Activated CD4-positive, alpha-beta T cell treated with anti-CD3 and anti-CD28 coated beads for 4 hours (primary cell): ENCODE measurements at places on chromosomes 1 and 21.

DNA sequence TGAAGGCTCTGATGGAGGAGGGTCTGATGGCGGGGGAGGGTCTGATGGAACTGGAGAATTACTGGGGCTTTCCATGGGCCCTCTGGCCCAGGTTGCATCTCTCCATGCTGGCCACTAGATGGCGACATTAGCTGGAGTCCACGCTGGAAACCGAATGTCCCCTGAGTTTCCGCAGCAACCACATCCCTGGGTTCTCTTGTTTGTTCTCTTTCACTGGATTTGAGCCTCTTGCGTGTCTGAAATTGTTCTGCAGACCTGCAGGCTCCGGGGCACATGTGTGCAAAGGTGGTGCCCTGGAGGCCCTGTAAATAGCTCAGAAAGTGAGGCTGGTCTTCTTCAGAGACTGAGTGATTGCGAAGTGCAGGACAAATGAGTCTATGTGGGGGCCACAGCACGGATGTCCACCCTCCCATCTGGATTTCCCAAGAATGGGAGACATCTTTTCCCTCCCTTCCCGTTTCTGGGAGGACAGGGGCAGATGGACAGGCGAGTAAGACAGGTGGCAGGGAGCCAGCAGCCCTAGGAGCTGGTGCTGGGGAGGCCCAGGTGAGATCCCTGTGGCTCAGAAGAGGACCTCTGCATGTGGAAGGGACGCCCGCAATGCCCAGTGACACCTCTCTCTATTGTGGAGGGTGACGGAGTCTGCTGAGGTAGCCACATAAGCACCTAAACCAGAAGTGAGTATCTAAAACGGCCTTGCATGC lies 73.2 kb upstream of the ABCG1 start:
- DNase-seq: peak; percentile 66

DNA sequence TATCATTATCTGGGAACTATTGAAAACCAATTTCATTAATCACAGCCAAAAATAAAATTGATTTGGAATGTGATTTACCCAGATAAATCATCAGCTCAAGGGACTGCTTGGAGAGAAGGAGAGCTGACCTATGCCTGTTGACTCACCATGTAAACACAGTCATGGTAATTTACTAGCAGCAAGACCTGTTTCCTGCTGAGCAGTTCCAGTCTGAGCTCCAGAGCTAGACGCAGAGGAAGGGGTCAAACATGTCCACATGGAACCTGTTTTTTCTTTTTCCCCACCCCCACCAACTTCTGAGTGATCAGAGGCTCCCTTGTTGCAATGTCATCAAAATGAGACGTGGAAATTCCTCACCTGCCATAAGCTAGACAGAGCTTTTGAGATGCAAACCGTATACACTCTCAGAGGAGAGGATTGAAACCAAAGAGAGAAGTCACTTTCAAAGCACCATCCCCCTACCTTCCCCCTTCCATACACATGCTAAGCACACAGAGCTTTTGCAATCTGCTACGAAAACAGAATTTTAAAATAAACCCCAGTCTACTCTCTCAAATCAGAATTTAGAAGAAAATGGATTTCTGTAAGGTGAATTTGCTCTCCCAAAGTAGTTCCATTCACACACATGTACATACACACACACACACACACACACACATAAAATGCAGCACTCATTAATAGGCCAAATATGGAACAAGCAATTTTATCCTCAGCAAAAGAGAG lies 55.9 kb upstream of the PTGFRN start:
- no peak for DNase-seq

DNA sequence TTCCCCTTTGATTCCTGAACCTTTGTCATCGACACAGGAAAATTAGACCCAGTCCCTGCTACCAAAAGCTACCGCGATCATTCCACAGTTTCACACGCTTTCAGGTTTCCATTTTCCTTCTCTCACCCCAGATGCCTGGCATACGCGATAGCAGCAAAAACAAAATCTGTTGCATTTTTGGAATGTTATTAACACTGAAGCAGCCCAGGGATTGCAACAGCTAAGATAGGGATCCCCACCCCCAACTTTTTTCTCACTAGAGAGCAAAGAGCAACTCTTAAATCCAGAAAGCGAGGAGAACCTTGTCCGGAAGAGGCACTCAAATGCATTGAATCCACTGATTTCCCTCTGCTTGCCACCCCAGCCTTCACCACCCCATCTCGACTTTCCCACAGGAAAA lies 8.9 kb downstream of the OVAAL start:
- DNase-seq: no peak

GRCh38 chr1:28812669-28813468 lies 899 bp downstream of the OPRD1 start:
- no peak for DNase-seq

DNA sequence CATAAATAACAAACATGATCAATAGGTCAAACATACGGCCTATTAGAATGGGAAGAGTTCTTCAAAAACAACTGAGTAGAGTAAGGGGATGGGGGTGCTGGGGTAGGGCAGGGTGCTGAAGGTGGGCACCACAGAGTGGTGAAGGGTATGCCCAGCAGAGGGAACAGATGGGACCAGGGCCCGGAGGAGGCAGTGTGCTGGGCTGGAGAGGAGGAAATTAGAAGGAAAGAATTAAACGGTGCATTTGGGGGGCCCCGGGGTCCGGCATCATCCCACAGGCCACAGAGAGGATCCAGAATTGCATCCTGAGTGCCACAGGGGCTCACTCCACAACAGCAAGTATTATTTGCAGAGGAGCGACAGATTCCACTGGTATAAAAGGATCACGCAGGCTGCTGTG lies 94.5 kb downstream of the GLIS1 start:
- DNase-seq: no peak

GRCh38 chr1:161227196-161227871 lies 1.5 kb downstream of the TOMM40L start:
- DNase-seq: peak; percentile 92

- no peak for DNase-seq
Observed at GRCh38 chr1:240312872-240313271, 221.2 kb downstream of the FMN2 start.

GRCh38 chr1:238318294-238319110 lies 427.8 kb upstream of the ZP4 start:
- DNase-seq: no peak

DNA sequence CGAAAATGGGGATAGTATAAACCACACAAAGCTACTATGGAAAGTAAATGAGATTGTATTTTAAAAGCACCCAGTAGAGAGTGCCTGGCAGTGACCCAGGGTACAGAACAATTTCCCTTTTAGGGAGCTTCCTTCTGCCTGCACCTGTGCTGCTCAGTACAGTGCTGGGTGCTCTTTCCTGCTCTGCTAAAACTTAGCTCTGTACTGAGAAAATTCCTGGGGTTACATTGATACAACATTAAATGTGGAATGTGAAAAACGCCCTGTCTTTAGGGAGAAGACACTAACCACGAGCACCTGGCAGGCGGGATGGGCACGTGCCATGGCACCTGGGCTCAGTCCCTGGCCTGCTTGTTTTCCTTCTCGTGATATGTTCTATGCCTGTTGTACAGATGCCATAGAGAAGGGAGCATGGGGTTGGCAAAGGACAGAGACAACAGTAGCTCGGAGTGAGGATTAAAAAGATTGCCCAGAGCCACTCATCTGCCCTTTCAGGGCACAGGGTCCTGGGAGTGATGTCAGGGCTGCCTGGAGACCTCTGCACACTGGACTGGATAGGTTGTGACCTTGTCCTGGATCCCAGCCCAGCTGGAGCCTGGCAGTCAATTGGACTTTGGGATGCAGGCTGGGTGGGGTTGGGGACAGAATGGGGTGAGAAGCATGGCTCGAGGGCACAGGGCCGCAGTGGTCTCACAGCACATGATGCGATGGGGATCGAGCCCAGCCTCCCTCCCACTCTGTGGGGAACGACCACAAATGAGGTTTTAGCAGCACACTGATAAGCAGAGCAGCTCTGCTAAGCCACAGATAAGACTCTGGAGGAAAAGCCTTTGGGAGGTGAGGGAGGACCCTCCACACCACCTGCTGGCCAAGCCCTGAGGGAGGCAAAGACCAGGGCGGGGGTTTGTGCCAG lies 4.2 kb downstream of the SPATA46 start:
- DNase-seq: no peak

- DNase-seq: no peak
Observed at GRCh38 chr1:170755795-170756194, 91.9 kb downstream of the PRRX1 start.

GRCh38 chr1:105072850-105073249 lies 1323.2 kb downstream of the AMY1C start:
- no peak for DNase-seq

DNA sequence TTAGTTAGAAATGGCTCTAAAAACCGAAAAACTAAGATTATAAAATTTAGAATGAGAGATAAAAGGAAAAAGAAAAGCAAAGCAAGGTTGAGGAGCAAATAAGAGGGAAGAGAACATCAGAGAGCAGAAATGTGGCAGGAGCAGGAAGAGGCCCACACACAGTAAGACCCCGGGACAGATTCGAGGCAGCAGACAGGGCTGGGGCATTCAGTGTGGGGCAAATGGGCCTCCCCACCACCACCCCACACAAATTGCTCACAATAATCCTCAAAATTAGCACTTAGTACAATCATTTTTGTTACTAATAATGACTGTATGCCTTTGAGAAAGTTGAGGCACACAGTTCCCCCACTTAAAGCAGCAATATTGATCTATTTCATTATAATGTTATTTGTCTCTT lies 17.1 kb upstream of the SLC44A3 start:
- DNase-seq: no peak

- DNase-seq: no peak
Observed at GRCh38 chr1:92691925-92692324, 93.0 kb downstream of the EVI5 start.

DNA sequence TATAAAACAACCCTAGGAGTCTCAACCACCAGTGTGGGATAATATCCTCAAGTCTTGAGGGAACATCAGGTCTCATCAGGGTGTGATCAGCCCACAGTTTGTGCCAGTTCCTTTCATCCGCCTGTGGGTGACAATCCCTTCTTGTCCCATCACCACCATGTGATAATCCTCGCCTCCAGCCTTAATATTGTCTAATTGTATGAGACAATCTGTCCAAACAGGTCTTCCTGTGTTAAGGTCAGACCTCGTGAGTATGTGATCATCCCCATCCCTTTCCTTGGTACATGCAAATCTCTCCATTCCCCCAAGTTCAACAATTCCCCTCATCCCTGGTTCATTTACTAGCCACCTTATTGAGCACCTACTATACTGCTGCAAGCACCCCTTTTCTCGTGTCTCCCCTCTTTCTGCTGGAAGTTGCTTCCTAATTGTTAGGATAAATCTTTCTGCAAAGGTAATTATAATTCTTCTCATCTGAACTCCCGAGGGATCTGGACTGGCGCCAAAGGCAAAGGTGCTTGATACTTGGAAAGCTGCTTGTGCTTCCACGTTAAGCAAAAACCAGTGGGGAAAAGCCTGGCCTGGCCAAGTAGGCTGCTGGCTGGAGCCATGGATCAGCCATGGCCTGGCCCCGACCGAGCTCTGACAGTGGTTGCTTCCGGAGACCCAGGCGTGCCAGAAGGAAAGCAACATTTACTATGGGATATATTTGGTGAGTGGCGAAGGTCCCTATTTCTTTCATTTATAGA lies 92.5 kb downstream of the RNF220 start:
- no peak for DNase-seq

DNA sequence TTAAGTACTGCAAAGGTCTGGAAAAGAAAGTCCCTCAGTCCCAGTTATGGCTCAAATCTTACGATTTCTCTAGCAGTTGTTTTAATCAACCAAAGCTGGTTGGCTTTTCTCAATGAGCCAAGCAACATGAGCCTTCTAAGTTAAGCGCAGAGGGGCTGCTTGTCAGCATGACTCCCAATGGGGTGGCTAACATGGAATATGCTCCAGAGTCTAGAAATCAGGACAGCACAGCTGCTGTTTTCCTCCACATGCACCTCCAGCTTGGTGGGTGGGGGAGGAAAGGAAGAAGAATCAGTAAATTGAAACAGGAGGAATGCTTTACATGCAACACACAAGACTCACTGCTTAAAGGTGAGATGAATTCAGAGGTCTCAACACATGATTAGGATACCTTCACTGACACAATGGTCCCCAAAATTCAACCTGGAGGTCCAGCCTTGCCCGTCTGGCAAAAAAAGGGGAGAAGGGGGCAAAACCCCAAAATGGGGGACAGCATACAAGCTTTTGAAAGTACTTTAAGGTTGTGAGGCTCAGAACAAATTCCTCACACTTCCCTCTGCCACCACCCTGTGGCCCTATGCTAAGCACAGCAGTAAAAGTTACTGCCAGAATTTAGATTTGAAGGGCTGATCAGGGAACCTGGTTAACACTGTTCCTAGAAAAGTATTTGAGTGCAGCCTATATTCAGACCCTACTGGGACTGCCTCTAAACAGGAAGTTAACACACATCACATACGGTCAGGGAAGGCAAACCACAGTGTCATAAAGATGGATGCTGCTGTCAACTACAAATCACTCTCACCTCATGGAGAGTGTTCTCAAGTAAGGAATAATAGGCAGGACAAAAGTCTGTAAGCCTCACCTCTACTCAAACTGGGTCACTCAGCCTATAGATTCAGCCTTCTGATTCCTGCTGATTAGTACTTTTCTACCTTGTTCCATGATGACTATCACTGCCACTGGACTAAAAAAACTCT lies 2.6 kb downstream of the GATAD2B start:
- no peak for DNase-seq

GRCh38 chr1:114152508-114153260 lies 985 bp downstream of the SYT6 start:
- no peak for DNase-seq

GRCh38 chr1:86153836-86154235 lies 2.7 kb downstream of the COL24A1 start:
- no peak for DNase-seq

DNA sequence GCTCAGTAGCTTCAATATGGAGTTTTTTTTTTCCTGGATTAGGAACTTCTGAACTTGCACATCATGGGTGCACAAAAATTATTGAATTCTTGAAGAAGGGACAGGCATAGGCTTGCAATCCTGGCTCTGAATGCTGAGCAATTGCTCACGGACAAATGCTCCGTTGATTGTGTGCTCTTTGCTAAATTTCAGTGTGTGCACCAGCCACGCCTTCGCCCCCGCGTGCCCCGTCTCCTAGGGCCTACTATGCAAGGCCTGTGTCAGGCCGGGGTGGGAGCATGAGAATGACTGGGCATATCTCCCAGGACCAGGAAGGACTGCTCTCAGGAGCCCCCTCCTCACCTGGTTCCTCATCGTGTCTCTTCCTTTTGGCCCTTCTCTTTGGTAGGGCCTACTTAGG lies 17.4 kb downstream of the IL6R start:
- DNase-seq: no peak

- no peak for DNase-seq
Observed at GRCh38 chr1:111605576-111605975, 14.0 kb upstream of the RAP1A start.
